Stimulated activated CD4-positive, alpha-beta T cell treated with anti-CD3 and anti-CD28 coated beads, Interleukin-15, amount 100 ng/mL, for 1 hour (primary cell): ENCODE measurements at places on chromosomes 6 and 20.

GRCh38 chr6:133447924-133448323 is 206.8 kb downstream of the EYA4 start:
- DNase-seq = no peak

DNA sequence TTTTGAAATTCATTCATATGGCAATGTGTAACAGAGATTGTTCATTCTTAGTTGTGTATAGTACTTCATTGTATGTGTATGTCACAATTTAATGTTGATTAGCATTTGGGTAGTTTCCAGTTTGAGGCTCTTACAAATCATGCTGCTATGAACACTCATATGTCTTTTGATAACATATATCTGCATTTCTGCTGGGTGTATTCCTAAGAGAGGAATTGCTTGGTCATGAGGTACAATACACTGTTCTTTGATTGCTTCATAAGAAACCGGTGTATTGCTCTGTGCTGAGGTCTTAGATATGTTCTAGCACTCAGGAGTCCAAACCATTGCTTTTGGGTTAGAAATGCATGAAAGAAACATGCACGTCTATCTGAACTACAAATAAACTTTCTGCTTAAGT is 492.9 kb upstream of the JAG1 start:
- no peak for DNase-seq

DNA sequence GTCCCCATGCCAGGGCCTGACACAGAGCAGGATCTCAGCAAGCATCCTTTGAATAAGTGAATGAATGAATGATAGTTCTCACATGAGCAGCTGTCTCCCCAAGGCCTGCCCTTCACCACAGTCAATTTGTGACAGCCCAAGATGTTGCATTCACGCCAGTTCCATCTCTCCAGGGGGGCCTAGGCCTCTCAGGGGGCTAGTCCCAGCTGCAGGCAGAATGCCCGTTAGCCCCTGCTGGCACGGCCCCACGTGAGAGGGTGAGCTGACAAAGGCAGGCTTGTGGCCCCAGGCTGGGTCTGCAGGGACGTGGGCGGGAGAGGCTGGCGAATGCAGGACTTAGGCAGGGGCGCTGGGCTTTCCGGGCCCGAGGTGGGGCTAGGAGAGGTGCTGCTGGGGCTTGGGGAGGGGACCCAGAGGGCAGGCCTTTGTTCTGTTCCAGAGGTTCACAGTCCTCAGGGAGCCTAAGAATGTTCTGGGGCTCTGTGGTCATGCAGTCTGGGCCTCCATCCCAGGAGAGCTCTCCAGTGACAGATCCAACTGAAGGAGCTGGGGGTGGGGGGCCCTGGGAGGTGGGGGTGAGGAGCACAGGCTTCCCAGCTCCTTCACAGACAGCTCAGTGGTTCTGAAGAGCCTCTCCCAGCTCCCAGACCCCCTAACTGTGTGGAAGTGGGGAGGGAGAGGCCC is 30.5 kb upstream of the TLDC2 start:
- DNase-seq = no peak

- DNase-seq = no peak
Measured at GRCh38 chr6:122677406-122677805, 67.2 kb downstream of the PKIB start.

DNA sequence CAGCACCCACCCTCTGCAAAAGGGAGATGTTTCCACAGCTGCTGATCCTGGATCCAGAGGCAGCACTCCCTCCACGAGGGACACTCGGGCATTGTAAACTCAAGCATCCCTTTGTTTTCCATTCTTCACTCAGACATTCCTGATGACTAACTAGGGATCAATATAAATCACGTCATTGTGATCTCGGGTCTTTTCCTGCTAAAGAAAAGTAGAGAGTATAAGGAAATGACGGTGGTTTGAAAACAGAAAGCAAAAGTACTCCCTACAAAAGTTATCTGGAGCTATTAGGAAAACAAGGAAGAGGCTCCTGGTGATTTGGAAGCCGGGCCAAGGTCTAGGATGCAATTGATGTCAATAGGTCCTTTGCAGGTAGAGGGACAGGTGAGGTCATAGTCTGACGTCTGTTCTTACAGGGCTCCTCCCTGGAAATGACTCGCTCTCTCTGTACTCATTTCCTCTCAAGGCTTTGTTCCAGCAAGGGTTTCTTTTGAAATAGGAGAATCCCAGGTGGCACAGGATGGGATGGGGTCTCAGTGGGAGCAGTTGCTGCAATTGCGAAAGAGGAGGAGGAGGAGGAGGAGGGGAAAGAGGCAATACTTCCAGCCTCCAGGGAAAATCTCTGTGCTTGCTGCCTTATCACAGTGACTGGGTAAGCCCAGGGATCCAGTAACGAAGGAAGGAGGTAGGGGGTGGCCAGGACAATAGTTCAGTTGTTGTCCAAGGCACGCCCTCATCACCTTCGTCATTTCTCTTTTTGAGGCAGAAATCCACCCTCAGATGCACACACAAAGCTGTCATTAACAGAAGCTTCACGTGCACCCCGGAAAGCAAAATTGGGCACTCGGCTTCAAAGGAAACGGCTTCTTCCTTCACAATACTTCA is 222.8 kb downstream of the LY86 start:
- no peak for DNase-seq
